Activated CD4-positive, alpha-beta T cell treated with anti-CD3 and anti-CD28 coated beads, Interleukin-2, amount 50 U/mL, for 24 hours (primary cell): ENCODE measurements at places on chromosomes 1 and 21.

DNA sequence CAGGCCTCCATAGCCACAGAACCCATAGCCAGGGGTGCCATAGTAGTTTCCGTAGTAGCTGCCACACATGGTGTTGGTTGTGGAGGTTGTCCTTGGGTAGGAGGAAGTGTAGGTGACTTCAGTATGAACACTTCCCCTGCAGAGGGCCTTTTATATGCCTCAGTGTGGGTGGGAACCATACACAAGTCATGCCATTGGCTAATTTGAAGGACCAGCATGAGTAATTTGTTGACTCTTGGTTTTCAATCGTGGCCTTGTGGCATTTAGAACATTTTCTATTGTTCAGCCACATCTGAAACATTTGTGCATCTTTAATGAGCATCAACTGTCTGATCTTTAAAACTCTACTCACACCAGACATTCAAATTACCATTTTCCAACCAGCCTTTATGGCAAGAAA is at the start of gene KRTAP6-1:
Gene KRTAP6-1 (minus strand): TSS at position 95 of the 400 bp plus-strand sequence. CDS start 26 bp downstream, at position 69.
- no peak for DNase-seq

- no peak for DNase-seq
These were observed 16.9 kb downstream of the SLC45A3 start for GRCh38 chr1:205663286-205663936.

DNA sequence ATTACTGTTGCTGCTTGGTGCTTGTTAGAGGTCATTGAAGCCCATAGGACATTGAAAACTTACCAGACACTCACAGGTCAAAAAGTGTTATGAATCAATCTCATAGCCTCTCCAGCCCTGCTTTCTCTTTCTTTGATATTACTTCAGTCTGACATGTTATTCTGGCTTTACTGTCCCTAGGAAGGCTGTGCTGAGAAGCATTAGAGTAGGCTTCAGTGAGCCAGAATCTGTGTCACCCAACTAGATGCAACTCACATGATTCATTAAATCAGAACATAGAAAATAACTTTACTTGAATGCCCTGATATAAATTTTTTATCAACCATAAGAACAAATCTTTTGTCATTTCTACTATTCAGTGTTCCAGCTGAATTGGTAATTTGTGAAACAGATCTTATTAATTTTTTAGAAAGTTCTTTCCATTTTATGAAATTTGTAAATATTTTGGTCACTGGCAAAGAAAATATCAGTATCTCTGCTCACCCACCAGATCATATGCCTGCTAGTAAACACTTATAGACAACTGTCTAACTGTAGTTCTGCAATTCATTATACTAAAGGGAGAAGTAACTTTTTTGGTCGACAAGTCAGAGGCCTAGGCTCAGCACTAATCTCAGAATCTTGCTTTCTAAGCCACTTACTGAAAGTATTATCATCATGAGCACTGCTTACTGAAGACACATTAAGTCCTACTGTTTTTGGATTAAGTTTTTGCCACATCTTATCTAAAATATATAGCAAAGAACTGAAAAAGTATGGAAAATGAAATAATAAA is 48.2 kb downstream of the RPAP2 start:
- DNase-seq, result no peak

GRCh38 chr1:83883979-83884378 is 115.0 kb downstream of the TTLL7 start:
- DNase-seq, result no peak

DNA sequence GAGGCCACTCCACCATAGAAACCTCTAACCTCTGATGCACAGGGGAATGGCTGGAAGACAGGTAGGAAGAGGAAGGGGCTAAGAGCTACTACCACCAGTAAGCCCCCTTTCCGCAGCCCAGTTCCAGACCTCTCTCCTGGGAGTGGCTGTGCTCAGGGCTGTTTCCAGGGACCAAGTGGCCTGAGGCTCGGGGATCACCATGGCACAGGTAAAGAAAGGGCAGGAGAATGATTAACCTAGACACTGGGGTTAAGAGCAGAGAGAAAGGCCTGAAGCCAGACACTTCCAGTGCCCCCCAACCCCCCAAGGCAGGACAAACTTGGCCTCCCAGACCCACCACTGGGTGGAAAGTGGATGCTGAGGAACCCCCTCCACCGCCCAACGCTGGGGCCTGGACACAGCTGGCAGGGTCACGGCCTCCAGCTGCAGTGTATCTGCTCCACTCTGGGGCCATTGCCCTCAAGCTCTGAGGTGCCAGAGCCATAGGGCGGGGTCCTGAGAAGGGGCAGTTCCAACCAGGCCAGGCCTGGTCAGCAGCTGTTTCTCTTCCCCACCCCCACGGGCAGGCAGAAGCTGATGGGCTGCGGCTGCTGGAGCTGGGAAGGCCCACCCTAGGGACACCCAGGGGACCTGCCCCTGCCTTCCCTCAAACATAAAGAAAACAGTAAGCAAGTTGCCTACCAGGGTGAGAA is 2.6 kb downstream of the TAGLN2 start:
- DNase-seq, result no peak

DNA sequence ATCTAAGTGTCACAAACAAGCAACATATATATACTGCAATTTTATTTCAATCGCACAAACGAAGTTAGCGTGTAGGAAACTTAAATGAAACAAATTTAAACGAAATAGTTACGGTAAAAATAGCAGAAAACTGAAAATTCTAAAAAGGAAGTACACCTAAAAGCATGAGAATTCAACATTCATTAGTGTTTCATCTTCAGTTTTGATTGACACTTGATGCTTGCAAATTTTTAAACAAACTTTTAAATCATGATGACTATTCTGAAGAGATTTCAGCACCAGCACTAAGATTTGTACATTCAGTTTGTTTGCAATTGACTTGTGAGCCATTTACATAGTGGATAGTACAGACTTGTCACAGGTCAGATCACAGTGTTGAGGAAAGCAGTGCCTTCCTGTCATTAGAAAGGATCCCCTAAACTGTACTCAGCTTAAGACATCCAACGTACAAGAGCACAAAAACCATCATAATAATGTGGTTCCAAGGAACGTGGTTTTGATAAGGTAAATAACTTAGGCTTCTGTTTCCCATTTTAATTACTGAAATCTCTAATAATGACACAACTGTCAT is 67.0 kb upstream of the LBR start:
- no peak for DNase-seq

GRCh38 chr21:28883931-28884330 is 108.7 kb downstream of the LTN1 start:
- DNase-seq, result no peak
